ENCODE measurements at places on chromosomes 4 and X.

DNA sequence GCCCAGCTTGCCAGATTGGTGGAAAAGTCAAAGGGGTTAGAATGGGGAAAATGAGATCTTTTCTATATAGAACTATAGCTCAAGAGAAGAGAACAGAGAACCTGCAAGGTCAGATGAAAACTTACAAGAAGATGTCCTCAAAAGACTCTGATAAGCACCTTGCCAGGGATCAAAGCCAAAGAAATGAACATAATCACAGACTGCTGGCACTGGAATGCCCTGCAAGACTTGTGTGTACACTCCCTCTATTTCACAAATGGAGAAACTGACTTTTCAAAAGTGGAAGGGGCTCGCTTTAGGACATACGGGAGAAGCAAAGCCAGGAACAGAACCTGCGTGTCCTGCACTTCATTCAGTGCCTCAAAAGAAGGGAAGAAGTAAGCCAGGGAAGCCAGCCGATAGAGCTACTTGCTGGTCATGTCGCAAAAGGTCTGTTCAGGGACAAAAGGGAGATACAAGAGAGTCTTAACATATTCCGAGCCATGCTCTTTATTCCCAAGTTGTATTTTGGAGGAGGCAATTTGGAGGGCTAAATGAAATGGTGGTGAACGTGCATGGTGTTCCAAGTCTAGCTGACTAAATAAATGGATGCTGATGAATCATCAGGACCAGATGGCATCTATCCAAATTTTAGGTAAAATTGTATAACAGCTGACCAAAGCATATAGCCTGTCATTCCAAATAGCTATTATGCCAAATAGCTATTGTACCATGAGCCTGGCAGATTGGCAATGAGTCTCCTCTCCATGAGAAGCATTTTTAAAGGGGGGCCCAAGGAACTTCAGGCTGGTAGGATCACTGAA, 175.6 kb upstream of the GPC4 start:
- DNase-seq: no peak

GRCh38 chr4:41280010-41280409, 23.3 kb downstream of the UCHL1 start:
- no peak for DNase-seq

DNA sequence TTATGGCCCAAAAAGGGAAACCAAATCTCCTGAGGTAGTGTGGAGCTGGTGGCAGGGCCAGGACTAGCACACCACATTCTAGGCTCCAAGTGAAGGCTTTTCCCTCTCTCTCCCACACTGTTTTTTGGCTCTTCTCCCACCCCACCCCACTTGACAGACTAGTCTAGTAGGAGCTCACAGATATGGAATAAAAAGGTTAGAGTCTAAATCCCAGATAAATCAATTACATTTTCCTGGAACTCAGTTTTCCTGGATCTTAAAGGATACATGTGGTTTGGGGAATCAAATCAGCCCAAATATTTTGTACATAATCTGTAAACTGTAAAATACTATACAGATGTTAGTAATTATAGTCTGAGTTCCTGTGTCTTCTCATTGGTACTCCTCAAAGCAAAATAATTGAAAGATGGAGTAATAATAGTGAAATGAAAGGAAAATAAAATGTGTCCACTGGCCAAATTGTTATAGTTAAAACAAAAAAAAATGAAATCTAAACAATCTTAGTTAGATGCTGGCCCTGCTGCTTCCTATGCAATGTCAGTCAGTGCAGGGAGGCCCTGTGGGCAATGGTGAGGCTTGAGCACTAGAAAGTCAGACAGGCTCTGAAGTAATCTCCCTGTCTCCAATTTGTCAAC, 370.4 kb upstream of the CPEB2 start:
- DNase-seq: no peak

GRCh38 chr4:153705743-153706468, 21.8 kb downstream of the TLR2 start:
- DNase-seq: no peak

DNA sequence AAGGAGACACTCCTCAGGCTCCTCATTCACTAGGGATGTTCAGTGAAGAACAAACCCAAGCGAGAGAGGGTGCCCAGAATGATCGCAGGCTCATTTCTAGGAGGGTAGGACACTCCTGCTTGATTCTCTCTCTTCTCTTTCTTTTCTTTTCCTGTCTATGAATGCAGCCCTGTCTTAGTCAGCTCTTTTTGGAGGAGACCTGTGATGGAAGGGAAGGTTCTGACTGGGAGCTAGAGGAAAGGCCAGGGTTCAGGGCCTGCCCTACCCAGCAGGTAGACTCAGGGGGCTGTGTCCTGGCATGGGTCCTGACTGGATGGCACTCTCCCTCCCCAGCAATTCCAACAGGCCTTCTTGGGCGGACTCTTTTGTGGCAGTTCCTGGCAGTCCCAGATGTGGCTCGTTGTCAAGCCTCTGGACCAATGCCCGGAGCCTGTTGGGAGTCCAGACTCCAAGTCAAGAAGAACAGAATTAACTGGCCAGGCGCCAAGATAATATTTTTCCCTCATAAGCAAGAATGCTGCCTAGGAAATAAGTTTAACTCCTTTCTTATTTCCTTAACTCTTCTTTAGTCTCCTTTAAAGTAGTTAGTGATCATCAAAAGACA, 139.4 kb upstream of the SCML1 start:
- no peak for DNase-seq

DNA sequence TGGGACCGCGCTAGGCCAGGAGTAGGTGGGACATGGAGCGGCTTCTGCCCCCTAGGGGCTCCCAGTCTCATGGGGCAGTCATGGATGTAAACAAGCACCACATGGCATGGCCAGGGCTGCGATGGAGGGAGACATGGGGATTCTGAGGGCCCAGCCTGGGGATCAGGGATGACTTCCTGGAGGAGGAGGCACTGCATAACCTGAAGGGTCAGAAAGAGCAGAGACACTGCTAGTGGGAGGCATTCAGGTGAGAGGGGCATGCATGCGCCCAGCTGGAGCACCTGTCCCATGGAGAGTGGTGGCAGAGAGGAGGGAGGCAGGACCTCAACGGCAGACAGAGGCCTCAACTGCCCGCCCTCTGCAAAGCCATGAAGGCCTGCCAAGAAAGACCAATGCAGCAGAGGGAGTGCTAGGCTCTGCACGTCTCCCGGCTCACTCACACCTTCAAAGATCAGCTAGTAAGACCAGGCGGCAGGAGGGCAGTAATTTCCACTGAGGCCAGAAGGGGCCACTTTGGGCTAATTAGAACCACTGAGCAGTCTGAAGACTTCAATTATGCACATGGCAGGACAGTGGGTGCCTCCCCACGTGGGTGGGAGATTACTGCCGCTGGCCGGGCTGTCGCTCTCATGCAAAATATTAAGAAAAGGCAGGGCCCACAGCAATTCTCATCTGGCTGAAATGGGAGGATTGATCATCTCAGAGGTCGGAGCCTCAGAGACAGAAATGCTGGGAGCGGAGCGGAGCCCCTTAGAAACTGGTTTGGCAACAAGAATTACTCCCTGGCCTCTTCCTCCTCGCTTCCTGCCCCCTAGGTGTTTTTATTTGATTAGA, 69.6 kb downstream of the PPP2R2C start:
- DNase-seq: no peak

DNA sequence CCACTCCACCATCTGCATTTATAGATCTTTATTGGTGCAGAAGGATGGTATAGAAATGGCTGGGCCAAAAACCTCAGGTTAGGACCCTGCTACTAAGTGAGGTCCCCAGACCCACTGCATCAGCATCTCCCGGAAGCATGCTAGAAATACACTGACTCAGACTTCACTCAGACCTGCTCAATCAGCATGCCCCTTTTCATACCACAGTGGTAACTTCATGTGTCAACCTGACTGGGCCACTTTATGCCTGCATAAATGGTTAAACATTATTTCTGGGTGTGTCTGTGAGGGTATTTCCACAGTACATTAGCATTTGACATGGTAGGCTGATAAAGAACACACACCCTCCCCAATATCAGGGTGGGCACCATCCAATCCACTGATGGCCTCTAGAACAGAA, 118.6 kb upstream of the VCX3B start:
- no peak for DNase-seq

- no peak for DNase-seq
Observed at GRCh38 chrX:13015536-13016236, 28.7 kb downstream of the FAM9C start.

- DNase-seq: no peak
Observed at GRCh38 chr4:59195839-59196238, 2004.3 kb upstream of the ADGRL3 start.

GRCh38 chrX:9848718-9849479, 62.7 kb downstream of the SHROOM2 start:
- DNase-seq: no peak

GRCh38 chr4:79198951-79199587, 126.8 kb downstream of the NAA11 start:
- no peak for DNase-seq

- DNase-seq: no peak
Observed at GRCh38 chr4:8695237-8696219, 103.0 kb downstream of the CPZ start.

All from SHP77 (cell line).